Stimulated activated CD4-positive, alpha-beta T cell treated with anti-CD3 and anti-CD28 coated beads, Interleukin-1b, Interleukin-23, amount 100 ng/mL, for 48 hours (primary cell): ENCODE measurements at places on chromosomes 16 and 17.

DNA sequence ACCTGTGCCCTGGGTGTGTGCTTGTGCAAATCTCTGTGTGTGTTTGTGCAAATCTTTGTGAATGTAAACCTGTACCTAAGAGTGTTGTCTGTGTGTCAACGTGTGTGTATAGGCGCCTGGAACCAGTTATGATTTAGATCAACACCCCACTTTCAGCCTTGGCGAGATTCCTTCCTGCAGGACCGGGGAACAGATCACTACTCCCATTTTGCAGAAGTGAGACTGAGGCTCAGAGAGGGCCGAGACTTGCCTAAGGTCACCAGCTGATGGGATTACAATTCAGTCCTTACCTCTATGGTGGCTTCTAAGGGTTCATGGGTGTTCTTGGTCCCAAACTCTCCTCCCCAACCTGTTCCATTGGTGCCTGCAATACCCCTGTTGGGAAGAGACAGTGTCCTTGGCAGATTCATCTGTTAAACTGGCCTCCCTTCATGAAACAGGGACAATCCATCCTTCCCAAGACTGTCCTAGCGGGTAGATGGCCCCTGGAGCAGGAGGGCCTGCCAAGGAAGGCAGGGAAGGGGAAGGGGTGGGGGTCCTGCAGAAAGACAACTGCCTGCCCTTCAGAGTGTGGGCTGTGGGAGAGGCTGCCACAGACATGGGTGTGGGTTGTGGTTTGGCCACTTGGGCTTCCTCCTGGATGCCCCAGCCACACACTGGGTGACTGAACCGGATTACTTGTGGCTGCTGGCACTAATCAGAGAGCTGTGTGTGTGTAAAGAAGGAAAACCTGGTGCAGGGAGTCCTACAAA is 6.9 kb upstream of the MAPK7 start:
- DNase-seq = no peak

- DNase-seq = no peak
Observed at GRCh38 chr17:55452139-55452790, 30.6 kb upstream of the MMD start.

- no peak for DNase-seq
Observed at GRCh38 chr16:59567496-59567895, 833.4 kb upstream of the GOT2 start.

- DNase-seq = no peak
Observed at GRCh38 chr16:88144028-88144511, 192.8 kb downstream of the BANP start.

- no peak for DNase-seq
Observed at GRCh38 chr17:81132770-81133723, 32.3 kb upstream of the PVALEF start.

- no peak for DNase-seq
Observed at GRCh38 chr16:23859713-23860269, 24.0 kb downstream of the PRKCB start.

DNA sequence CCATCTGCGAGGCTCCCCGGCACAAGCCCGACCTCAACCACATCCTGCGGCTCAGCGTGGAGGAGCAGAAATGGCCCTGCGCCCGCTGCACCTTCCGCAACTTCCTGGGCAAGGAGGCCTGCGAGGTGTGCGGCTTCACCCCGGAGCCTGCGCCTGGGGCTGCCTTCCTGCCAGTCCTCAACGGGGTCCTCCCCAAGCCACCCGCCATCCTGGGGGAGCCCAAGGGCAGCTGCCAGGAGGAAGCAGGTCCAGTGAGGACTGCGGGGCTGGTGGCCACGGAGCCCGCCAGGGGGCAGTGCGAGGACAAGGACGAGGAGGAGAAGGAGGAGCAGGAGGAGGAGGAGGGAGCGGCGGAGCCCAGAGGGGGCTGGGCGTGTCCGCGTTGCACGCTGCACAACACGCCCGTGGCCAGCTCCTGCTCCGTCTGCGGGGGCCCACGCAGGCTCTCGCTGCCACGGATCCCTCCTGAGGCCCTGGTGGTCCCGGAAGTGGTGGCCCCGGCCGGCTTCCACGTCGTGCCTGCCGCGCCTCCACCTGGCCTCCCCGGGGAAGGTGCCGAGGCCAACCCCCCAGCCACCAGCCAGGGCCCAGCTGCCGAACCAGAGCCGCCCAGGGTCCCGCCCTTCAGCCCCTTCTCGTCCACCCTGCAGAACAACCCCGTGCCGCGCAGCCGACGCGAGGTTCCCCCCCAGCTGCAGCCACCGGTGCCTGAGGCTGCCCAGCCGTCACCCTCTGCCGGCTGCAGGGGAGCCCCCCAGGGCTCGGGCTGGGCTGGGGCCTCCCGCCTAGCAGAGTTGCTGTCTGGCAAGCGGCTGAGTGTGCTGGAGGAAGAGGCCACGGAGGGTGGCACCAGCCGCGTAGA is 13.1 kb upstream of the PRR35 start:
- DNase-seq = peak; percentile 50

DNA sequence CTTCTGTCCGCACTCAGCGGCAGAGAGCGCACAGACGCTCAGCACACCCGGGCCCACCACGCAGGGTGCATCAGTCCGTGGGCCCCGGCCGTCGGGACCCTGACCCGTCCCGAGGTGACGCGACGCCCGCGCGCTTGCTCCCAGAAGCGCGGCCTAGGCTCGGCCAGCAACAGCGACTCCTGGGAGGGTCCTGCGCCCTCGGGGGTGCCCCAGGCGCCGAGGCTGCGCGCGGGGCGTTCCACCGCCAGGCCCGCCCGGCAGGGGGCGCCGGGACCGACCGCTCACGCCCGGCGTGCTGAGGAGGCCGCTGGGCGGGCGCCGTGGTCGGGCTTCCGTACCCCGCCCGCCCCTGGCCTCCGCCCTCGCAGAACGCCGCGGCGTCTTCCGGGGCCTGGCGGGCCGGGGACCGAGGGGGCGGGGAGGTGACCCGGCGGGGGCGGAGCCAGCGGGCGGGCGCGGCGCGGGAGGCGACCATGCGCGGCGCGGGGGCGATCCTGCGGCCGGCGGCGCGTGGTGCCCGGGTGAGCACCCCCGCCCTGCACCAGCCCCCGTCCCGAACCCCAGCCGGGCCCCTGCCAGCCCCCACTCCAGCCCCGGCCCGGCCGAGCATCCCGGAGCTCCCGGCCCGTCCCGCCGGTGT is at the start of gene CISD3:
Gene CISD3 (plus strand): TSS at position 456 of the 640 bp plus-strand sequence. CDS start 18 bp downstream, at position 474.
- DNase-seq = peak; percentile 84

DNA sequence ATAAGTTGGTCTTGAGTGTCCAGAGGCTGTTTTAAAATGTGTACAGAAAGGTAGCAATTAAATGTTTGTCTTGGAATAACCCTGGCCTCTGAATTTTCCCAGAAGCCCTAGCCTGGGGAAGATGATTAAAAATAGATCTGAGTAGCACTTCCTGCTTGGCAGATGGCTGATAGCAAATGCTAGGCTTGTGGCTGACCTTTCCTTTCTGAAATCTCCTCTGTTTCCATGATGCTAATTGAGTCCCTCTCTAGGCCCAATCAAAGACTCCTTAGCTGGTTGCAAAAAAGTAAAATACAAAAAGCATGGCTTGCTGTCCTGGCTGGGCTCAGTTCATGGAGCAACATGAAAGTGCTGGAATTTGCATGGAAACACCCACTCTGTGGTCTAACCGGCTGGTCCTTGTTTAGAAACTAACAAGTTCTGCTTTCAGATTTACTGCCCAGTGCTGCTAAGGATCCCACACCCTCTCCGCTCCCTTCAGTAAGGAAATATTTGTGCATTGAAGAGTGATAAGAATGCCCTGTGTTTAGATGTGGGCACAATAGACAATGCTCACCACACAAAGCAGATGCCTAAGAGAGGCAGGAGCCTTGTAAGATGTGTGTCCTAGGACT is 40.8 kb downstream of the YPEL2 start:
- DNase-seq = no peak

- DNase-seq = no peak
Observed at GRCh38 chr17:6485646-6486412, 41.6 kb downstream of the PIMREG start.

- DNase-seq = peak; percentile 13
Observed at GRCh38 chr17:47204722-47205418, 4.3 kb upstream of the MYL4 start.

- no peak for DNase-seq
Observed at GRCh38 chr16:82384017-82384416, 214.0 kb upstream of the MPHOSPH6 start.

GRCh38 chr17:28524476-28525424 is 18.6 kb downstream of the FOXN1 start:
- no peak for DNase-seq

DNA sequence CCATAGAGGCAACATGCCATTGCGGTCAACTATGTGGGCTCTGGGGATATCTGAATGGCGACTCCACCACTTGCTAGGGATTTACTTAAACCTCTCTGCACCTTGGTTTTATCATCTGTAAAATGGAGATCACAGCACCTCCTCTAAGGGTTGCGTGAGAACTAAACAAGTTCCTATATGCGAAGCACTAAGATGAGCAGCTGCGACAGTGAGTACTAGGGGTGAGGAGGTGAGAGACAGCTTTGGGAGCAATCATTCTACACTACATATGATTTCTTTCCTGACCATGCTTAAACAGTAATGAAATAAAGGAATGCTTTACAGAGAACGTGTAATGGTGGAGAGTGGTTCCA is 61.4 kb downstream of the CREBBP start:
- DNase-seq = no peak

- no peak for DNase-seq
Observed at GRCh38 chr17:83055911-83056582, 23.4 kb upstream of the METRNL start.

GRCh38 chr16:2927010-2927646 is 15.4 kb downstream of the FLYWCH1 start:
- peak; percentile 89 for DNase-seq

DNA sequence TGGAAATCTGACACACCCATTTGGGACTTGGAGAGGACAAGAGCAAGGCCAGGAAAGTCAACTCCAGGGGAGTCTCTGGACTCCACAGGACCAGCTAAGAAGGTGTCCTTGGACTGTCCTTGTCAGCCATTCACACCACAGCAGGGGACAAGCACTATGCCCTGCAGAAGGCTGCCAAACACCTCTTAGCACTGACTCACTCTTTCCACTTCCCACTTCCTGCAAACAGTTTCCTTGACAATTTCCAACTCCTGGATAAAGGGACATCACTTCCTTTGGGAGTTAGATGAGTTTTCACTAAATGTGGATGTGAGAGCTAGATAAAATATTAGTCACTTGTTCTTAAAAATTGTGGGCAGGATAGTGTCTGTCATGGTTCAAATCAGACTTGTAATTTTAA is 37.8 kb upstream of the BCAR1 start:
- no peak for DNase-seq

GRCh38 chr16:50540711-50541007 is 7.5 kb upstream of the NKD1 start:
- no peak for DNase-seq

DNA sequence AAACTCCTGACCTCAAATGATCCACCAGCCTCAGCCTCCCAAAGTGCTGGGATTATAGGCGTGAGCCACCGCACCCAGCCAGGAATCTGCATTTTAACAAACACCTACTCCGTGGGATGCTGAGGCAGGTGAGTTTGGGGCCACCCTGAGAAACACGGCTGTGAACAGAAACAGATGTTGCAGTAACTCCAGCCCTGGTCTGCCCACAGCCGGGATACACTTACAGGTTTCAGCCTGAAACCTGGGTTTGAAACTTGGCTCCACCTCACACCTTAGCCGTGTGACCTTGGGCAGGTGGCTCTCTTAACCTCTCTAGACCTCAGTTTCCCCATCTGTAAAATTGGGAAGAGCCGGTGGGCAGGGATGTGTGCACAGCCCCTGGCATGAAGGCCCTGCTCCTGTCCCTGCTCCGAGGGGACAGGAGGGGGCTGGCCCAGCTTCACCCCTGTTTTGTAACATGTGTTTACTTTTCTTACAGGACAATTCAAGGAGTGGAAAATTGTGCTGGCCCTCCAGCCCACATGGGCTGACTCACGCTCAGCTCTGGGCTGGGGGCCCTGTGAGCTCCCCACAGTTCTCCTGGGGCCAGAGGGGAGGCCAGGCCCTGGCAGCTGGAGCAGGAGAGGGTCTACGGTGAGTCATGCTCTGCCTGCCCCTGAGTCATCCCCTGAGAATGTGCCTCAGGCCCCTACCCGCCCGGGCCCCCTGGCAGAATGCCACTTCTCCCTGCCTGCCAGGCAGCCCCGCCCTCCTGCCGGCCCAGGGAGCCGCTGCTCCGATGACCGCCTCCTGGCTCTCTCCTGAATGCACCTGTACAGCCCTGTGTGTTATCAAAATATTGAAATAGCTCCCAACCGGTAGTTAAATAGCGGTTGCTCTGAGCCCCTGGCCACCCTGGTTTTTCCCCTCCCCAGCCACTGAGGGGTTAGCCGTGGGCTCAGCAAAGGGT is 7.7 kb upstream of the PPL start:
- DNase-seq = no peak
